ENCODE measurements at places on chromosomes 11 and 22.

DNA sequence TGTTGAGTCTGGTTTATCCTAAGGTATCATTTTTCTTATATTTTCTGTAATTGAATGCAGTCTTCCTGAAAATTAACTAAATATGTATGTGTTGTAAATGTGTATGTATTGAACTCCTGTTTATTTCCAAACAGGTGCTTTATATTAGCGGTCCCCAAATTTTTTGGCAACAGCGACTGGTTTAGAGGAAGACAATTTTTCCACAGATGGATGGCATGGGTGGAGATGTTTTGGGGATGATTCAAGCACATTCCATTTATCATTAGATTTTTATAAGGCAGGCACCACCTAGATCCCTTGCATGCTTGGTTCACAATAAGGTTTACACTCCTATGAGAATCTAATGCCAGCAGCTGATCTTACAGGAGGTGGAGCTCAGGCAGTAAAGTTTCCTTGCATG, 210.5 kb upstream of the ANO3 start:
- no peak for DNase-seq

DNA sequence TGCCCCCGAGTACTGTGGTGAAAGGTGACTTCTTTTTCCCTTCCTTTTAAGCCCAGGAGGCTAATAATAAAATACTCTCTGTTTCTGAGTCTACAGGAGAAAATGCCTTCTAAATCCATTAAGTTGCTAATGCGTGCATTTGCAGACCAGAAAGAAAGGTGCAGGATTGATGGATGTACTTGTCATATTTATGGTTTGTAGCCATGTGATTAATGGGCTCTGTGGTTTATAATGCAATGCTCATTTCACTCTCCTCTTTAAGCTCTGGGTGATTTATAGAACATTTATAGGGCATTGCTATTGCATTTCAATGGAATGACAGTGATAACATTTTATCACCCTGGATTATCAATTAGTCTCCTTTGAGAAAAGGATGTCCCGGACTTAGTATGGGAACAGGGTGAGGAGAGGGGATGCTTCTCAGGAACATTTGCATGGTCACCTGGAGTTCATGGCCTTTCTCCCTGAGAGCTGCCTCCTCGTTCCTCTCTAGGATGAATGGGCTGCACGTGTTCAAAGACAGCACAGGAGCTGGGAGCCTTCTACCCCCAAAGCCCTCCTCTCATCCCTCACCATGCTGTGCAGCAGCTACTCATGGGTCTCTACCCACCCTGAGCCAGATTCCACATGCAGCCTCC, 82.8 kb upstream of the HMGXB4 start:
- DNase-seq = no peak

- no peak for DNase-seq
Observed at GRCh38 chr11:85595285-85595884, 31.8 kb downstream of the DLG2 start.

DNA sequence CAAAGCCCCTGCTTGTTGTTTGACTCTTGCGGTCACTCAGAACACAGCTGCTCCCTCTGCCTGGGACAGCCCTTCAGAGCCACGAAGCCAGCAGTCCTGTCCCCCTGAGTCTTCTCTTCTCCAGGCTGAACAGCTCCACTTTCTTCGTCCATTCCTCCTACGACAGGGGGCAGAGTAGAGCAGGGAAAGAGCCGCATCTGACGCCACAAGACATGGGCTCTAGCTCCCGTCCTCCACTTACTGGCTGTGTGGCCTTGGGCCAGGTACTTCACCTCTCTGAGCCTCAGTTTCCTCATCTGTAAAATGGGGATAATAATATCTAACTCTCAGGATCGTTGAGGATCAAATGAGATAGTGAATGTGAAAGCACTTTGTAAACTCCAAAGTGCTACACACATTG, 29.9 kb downstream of the CHRDL2 start:
- no peak for DNase-seq

GRCh38 chr11:118915396-118915795, 10.3 kb downstream of the BCL9L start:
- DNase-seq = no peak

DNA sequence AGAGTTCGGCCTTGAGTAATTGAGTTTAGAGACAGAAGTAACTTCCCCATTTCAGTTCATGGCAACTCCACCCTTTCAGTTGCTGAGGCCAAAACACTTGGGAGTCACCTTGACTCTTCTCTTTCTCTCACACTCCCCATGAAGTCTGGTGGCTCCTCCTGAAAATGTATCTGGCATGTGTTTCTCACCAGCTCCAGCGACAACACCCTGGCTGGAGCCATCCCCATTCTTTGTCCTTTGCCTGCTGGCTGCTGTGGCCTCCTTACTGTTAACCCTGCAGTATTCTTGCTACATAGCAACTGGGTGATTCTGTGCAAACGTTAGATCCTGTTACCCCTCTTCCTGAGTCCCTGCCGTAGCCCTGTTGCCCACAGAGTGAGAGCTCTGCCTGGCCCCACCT, 23.8 kb downstream of the SLC6A5 start:
- no peak for DNase-seq

DNA sequence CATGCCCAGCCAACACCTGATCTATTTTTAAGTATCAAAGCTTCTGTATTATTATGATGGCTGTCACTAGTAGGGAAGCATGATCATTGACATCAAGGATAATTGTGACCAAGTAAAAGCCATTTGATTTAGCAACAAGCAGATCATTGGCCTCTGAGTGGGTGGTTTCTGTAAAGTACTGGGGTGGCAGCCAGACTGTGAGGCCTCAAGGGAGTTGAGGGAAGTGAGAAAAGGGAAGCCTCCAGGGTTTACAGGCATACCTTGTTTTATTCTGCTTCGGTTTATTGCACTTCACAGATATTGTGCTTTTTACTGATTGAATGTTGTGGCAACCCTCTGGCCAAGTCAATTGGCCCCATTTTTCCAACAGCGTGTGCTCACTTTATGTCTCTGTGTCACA, 60.1 kb downstream of the PRR5L start:
- DNase-seq = no peak

- DNase-seq = no peak
Observed at GRCh38 chr11:35781861-35782470, 119.4 kb downstream of the TRIM44 start.

DNA sequence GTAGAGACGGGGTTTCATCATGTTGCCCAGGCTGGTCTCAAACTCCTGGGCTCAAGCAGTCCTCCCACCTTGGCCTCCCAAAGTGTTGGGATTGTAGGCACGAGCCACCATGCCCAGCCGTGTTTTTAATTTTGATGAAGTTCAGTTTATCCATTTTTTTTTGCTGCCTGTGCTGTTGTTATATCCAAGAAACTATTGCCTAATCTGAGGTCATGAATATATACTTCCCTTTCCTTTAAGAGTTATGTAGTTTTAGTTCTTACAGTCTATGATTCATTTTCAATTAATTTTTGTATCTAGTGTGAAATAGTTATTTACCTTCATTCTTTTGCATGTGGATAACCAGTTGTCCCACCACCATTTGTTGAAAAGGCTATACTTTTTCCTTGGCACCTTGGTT, 50.3 kb upstream of the SORL1-AS1 start:
- DNase-seq = no peak

- no peak for DNase-seq
Observed at GRCh38 chr11:81987829-81988472, 745.7 kb downstream of the FAM181B start.

- no peak for DNase-seq
Observed at GRCh38 chr11:69377029-69377952, 83.3 kb downstream of the MYEOV start.

DNA sequence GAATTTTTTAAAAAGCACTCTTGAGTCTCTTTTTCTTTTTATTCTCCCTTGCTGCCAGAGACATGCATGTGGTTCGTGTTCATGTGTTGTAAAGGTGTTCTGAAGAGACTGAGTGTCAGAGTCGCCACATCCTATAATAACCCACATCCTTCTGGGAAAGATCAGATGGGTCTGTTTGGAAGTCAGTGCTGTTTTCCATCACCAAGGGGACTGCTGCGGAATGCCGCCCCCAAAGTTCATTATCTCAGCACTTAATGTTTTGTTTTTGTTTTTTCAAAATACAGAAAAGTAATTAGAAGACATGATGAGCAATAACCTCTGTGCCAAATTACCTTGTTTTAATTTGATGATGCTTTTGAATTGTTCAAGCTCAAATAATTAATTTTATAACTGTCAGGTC, 56.9 kb upstream of the EIF3M start:
- DNase-seq = no peak
